ENCODE measurements at places on chromosomes 7 and 10. TPM values are rescaled to one million over a fixed set of nuclear protein-coding genes. Genes with fewer than 3 reads are reported as not detected.

DNA sequence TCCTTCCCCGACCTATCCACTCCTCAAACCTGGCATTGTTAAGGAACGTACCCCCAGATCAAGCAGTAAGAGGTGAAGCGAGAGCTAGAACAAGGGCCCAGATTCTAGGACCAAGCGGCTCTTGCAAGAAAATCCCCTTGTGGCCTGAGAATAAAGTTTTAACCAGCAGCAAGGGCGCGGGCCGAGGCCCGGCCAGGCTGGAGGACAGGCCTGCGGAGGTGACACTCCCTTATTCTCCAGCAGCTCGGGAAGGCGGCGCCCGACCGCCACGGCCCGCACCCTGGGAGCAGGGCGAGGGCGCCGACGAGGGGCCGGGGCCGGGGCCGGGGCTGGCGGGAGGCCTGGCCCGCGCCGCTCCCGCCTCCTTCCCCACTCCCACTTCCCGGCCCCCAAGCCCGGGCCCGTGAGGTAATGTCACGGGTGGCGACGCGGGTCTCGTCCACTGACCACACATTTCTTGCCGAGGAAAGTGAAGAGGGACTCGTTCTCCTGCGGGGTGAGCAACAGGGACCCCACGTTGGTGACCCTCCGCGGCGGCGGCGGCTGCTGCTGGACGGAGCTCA, 551 bp downstream of the WASL start:
- peak overlapping the region; percentile 80 for H3K27ac ChIP-seq
- peak overlapping the region; percentile 88 for H3K4me3 ChIP-seq
- H3K27me3 ChIP-seq: no peaks in the 10 kb centered on the region

Gene AKR1C2
- not detected for total RNA-seq

Gene CLRN3
- total RNA-seq: not detected

- no peak for DNase-seq
- no peaks in the 10 kb centered on the region for H3K36me3 ChIP-seq
- H3K27me3 ChIP-seq: peaks cover 51% of the 10 kb centered on the region
- H3K27ac ChIP-seq: no peak overlapping the region
- peaks cover 34% of the 10 kb centered on the region for H3K4me1 ChIP-seq
These were observed 15.8 kb downstream of the MET start for GRCh38 chr7:116687801-116688201.

DNA sequence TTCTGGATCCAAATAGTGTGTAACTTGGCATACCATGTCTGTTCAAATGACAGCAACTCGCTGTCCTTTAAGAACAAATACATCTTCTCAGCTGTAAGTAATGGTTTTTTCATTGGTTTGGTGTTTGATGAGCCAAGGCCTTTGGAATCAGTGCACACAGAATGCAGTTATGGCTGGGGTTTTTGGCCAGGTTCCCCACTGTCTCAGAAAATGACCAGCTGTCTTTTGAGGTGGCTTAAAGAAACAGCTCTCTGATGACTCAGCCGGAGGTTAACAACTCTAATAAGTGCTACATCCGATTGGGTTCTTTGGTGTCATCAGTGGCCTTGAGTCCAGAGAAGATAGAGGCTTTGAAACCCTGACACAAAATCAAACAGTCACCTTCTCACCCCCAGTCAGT, 688.4 kb downstream of the REEP3 start:
- no peaks in the 10 kb centered on the region for H3K36me3 ChIP-seq
- DNase-seq: no peak
- no peak overlapping the region for H3K4me3 ChIP-seq
- no peak overlapping the region for H3K27ac ChIP-seq

DNA sequence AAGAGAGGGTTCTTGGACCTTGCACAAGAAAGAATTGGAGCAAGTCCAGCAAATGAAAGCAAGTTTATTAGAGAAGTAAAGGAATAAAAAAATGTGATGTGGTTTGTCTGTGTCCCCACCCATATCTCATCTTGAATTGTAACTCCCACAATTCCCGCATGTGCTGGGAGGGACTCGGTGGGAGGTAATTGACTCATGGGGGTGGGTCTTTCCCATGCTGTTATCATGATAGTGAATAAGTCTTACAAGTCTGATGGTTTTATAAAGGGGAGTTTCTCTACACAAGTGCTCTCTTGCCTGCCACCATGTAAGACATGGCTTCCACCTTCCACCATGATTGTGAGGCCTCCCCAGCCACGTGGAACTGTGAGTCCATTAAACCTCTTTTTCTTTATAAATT, 39.2 kb upstream of the FZD9 start:
- no peak for DNase-seq
- H3K36me3 ChIP-seq: no peaks in the 10 kb centered on the region
- no peak overlapping the region for H3K4me3 ChIP-seq
- no peak overlapping the region for H3K27ac ChIP-seq

DNA sequence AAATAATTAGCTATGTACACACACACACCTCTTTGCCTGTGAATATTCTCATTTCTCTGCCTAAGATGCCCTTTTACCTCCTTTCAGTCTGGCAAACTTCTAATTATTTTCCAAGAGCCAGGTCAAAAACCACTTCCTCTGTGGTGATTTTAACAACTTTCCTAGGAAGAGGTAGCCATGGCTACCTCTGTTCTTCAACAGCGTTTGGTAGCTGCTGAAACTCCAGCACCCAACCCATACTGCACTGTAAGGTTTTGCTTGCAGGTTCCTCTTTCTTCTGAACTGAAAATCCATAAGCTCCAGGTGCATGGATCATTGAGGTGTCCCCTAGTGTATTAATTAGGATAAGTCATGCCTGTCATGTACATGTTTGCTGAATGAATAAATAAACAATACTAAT, 25.6 kb downstream of the NRCAM start:
- no peak overlapping the region for H3K4me3 ChIP-seq
- DNase-seq: no peak
- no peak overlapping the region for H3K27ac ChIP-seq
- H3K36me3 ChIP-seq: no peaks in the 10 kb centered on the region
- H3K27me3 ChIP-seq: no peaks in the 10 kb centered on the region
- no peaks in the 10 kb centered on the region for H3K4me1 ChIP-seq

Gene EBLN1
- total RNA-seq: not detected

DNA sequence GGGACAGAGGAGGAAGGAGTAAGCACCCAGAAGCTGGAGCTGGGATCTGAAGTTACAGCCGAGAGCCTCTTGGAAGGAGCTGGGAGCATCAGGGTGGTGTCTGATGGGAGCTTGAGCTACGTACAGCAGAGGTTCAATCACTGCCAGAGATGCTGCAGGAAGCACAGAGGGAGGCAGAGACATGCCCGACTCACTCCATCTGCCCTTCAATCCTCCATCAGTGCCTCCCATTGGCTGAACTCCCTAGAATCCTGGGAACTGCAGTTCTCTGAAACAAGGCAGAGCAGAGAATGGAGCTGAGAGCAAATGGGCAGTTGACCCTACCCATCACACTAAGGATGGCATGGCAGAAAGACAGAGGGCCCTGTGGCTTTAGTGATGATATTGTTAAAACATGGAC, 40.0 kb upstream of the CTBP2 start:
- no peaks in the 10 kb centered on the region for H3K36me3 ChIP-seq
- H3K4me3 ChIP-seq: no peak overlapping the region
- no peaks in the 10 kb centered on the region for H3K27me3 ChIP-seq
- DNase-seq: no peak
- no peaks in the 10 kb centered on the region for H3K4me1 ChIP-seq

- H3K27ac ChIP-seq: no peak overlapping the region
- H3K4me3 ChIP-seq: no peak overlapping the region
- DNase-seq: no peak
- H3K27me3 ChIP-seq: no peaks in the 10 kb centered on the region
These were observed 110.0 kb upstream of the TCF7L2 start for GRCh38 chr10:112839928-112840654.

DNA sequence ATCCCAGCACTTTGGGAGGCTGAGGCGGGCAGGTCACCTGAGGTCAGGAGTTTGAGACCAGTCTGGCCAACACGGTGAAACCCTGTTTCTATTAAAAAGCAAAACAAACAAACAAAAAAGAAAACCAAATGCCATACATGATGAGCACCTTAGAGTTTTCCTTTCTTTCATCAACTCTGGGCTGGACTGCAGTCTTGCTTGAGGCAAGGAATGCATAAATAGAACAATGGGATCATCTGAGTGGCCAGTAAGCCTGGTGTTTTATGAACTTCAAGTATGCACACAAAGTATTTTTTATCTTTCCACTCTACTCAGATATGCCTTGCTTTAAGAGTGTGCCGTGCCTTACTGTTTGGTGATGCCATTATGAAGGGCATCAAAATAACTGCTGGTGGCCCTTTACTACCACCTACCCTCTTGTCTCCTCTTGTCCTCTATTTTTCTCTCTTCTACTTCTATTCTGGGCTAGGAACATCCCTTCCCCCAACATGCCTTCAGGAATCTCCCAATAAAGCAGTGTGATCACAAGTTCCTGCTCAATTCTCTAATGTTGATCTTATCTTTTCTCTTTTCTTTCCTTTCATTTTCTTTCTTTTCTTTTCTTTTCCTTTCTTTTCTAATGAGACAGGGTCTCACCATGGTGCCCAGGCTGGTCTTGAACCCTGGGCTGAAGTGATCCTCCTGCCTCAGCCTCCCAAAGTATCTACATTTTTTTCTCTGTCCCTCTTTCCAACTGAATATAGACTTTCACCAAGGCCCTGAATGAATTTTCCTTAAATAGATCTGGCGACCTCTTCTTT, 10.2 kb downstream of the SCD start:
- no peak overlapping the region for H3K4me3 ChIP-seq
- H3K36me3 ChIP-seq: peaks cover 3% of the 10 kb centered on the region
- H3K27ac ChIP-seq: no peak overlapping the region
- DNase-seq: no peak
- H3K27me3 ChIP-seq: no peaks in the 10 kb centered on the region

DNA sequence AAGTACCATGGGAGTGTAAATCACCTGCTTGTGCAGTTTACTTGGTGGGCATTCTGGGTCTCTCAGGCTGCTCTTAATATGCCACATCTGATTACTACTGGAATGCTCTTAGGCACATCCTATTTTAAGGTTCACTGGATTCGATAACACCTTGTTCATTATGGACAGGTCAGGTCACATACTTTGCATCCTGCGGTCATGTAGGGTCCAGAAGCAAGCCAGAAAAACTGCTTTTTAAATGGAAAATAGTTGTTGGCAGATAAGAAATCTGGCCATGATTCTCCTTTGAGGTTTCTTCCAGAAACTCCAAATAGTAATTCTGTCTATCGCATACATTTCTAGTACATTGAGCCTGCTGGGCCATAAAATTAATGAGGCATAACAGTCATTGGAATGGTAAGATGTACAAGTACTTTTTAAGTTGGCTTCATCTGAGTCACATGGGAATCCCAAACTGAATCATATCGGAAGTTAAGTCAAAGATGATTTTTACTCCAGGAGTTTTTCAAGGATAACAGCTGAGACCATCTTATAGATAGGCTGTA, 371.9 kb downstream of the LRRTM3 start:
- H3K27me3 ChIP-seq: no peaks in the 10 kb centered on the region
- H3K36me3 ChIP-seq: no peaks in the 10 kb centered on the region

Gene PAX4
- total RNA-seq: not detected
